ENCODE measurements at places on chromosomes 12 and 14. TPM values are rescaled to one million over a fixed set of nuclear protein-coding genes. Genes with fewer than 3 reads are reported as not detected.

Gene LRTM2
- 14.6 TPM for total RNA-seq

Gene SLC2A13
- 5.2 TPM for total RNA-seq

GRCh38 chr12:1668833-1669543 is 21.9 kb upstream of the ADIPOR2 start:
- DNase-seq: no peak
- H3K27me3 ChIP-seq: peaks cover 1% of the 10 kb centered on the region
- H3K4me1 ChIP-seq: peaks cover 4% of the 10 kb centered on the region
- no peak overlapping the region for H3K4me3 ChIP-seq
- no peaks in the 10 kb centered on the region for H3K36me3 ChIP-seq

GRCh38 chr12:62779488-62779887 is 155.5 kb downstream of the PPM1H start:
- H3K27me3 ChIP-seq: peaks cover 8% of the 10 kb centered on the region
- H3K4me1 ChIP-seq: peaks cover 12% of the 10 kb centered on the region
- no peak for DNase-seq
- H3K36me3 ChIP-seq: no peaks in the 10 kb centered on the region
- H3K27ac ChIP-seq: no peak overlapping the region

DNA sequence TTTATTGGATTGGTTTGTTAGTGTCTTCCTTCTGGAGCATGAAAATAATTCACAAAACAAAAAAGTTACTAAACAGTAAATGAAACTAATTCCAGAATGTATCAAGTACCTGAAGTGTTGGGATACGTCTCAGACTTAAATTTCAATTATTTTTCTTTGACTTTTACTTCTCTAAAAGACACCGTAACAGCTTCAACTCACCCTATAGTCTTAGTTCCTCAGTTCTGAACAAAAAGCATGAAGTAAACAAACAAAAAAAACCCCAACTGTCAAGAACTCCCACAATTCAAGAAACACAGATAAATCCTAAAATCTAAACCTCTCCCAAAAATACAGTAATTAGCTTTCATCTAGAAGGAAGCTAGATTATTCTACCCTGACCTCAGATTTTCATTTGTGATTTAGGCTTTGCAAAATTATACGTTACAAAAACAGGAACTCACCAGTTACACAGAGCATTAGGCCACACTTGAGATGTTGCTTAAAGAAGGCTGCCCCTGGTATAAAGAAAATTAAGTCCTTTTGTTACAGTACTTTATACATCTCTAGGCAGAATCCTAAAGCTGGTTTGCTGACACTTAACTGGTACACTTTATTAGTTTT is 10.2 kb downstream of the HEATR5A start:
- H3K27ac ChIP-seq: no peak overlapping the region
- H3K4me3 ChIP-seq: no peak overlapping the region
- no peak for DNase-seq
- no peaks in the 10 kb centered on the region for H3K27me3 ChIP-seq
- H3K36me3 ChIP-seq: no peaks in the 10 kb centered on the region

DNA sequence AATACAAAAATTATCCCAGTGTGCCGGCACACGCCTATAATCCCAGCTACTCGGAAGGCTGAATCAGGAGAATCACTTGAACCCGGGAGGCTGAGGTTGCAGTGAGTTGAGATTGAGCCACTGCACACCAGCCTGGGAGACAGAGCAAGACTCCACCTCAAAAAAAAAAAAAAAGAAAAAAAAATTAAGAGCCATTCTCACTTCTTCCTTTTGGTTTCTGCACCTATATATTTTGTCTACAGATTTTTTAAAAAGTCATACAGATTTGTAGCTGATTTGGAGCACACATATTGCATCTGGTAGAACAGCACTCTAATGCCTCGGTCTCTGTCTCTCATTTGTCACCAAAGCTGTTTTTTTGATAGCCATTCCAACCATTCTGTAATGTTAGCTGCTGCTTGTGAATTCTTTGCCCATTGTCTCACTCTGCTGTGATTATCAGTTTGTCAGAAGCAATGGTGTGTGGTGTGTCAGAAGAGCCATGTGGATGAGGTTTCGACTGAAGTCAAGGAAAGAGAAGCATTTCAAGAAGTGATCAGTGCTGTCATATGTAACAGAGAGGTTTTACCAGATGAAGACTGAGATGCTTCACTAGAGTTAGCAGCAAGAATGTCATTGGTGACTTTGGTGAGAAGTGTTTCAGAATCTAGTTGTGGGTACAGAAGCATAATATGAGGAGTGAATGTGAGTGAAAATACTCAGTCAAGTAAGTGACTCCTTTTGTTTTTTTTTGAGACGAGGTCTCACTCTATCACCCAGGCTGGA is 8.7 kb upstream of the KTN1 start:
- H3K27ac ChIP-seq: no peak overlapping the region
- no peaks in the 10 kb centered on the region for H3K27me3 ChIP-seq
- H3K4me1 ChIP-seq: peaks cover 13% of the 10 kb centered on the region
- no peak for DNase-seq
- H3K36me3 ChIP-seq: no peaks in the 10 kb centered on the region
- H3K4me3 ChIP-seq: no peak overlapping the region
